ENCODE measurements at places on chromosomes 12 and 14. TPM values are rescaled to one million over a fixed set of nuclear protein-coding genes. Genes with fewer than 3 reads are reported as not detected.

MAP3K9 gene
- polyA plus RNA-seq, result 7.7 TPM

KLHDC1 gene
- 28.7 TPM for polyA plus RNA-seq

BATF gene
- polyA plus RNA-seq, result not detected

TAS2R43 gene
- polyA plus RNA-seq, result not detected

CCDC198 gene
- polyA plus RNA-seq, result 1.4 TPM
